ENCODE measurements at places on chromosomes 1 and 21.

DNA sequence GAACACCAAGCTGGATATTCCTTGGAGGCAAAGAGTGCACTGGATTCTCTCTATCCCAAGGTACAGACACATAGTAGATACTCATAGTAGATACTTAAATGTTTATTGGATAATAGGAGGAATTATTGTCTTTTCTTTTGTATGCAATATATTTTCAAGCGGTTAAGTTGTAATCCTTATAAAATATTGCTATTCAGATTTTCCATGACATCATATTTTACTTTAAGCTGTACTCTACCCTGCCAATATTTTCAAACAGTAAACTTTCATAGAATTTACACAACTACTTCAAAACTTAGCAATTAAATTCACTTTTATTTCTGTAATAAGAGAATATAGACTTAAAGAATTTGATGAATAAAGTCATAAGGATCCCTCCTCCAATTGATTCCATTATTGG lies 546.5 kb upstream of the CAMK1G start:
- DNase-seq: no peak

DNA sequence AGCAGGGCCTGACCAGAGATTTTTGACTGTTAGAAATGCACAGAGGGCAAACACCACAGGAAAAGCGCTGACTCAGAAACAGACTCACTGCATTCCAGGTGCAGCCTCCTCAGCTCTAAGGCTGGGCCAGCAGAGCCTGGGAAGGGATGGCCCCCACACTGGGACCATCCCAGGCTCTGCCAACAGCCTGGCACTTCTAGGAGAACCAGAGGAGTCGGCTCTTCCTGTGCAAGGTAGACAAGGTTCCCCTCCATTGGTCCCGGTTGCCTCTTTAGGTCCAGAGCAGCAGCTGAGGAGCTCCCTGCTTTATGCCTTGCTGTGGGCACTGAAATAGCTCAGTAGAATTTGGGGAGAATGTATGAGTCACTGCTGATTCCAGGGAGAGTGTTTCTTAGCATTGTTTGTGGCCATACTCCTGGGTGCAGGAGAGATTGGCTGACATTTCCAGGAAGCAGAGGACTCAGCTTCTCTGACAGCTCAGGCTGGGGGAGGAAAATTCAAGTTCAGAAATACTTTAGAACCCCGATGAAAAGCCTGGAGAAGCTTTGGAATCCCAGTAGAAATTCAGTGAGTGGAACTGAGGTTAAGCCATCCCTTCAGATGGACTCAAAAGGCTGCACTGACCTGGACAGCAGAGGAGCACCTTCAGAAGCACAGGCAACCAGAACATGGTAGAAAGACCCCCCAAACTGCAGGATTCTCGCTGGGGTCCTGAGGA lies 19.7 kb downstream of the PRAMEF1 start:
- peak; percentile 57 for DNase-seq

- DNase-seq: no peak
Measured at GRCh38 chr1:172607145-172607544, 51.8 kb upstream of the FASLG start.

DNA sequence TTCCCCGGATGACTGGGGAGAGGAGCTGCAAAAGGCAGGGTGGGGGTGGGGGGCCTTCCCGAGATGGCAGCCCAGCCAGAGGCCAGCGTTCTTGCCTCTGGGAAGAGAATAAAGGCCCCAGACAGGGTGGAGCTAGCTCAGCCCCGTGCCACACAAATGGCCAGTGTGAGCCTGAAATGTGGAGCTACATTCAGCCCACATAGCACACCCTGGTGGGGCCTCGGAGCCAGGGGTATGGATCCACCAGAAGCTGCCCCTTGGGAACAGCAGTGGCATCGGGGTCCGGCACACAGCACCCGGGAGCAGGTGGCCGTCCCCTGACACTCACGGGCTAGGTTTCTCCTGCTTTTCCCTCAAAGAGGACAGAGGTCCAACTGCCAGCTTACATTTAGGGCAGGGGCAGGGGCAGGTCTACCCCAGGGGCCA lies 93.9 kb downstream of the PDE9A start:
- DNase-seq: no peak

DNA sequence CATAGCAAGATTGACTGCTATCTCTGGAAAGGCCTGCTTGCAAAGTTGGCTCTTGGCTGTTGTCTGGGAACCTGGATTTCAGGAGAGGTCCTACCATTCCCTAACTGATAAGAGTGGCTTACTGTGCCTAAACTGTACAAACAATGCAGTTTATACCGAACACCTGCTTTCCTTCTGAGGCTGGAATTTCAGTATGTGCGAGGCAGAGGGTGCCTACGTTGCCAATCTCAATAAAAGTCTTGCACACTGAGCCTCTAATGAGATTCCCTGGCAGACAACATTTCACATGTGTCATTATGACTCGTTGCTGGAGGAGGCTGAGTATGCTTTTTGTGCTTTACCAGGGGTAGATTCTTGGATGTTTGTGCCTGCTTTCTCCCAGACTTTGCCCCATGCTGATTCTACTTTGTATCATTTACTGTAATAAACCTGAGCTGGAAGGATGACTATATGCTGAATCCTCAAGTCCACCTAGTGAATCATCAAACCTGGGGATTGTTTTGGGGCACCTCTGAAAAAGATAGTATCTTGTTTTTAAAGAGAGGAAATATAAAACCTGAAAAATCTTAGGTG lies 58.9 kb upstream of the GNG4 start:
- DNase-seq: peak; percentile 59

All from EH (cell line).